ENCODE measurements at places on chromosomes 5 and 9.

DNA sequence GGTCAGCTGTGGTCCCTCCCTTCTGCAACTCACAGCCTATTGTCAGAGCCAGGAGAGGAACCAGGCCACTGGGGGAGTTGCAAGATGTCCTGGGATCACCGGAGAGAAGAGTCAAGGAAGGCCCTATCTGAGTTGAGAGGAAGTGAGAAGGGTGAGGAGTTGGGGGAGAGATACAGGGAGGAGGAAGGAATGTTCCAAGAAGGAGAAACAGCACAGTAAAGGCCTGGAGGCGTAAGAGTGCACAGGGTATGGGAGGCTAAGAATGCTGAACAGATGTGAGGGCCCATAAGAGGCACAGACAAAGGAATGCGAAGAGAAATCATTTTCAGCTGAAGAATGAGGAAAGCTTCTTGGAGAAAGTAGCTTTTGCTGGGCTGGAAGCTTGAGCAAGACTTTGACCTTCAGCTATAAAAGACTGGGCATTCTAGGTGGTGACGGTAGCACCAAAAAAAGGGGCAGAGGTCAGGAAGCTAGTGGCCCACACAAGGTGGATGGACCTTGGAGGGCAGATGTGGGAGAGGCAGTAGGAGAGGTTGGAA, 21.6 kb upstream of the CSF1R start:
- no peak for DNase-seq

DNA sequence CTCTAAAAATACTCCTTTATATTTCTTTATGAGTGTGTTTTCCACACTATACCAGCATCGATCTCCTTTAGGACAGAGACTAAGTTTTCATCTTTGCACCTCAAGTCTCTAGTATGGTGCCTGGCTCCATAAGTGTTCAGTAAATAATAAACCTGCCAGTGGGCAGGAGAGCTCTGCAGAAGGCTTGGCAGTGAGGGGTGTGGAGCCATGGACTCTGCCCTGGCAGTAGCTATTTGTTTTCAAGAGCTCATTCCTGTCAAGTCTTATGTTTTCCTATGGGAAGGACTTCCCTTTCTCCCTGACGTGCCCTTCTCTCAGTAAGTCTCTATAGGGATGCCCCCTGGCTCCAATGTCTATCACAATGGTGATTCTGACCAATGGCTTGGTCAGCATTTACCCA, 252.2 kb downstream of the PIK3R1 start:
- DNase-seq: no peak

DNA sequence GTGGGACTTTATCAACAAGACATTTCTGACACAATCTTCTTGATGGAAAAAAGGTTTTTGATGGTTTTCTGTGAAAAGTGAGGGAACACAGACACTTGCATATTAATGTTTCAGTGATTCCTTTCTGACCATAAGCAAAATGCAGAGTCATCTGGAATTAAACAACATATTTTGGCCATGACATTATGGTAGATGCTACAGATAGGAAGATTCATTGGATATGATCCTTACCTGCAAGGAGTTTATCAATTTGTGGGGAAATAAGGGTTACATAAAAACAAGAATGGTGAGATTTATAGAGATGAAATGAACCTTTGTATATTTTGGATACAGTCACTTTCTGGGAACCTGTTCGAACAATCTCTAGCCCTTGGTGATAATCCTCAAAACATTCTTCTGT, 155.3 kb upstream of the GNA14 start:
- no peak for DNase-seq

- DNase-seq: no peak
These were observed 262.1 kb downstream of the ENC1 start for GRCh38 chr5:74378464-74378863.

DNA sequence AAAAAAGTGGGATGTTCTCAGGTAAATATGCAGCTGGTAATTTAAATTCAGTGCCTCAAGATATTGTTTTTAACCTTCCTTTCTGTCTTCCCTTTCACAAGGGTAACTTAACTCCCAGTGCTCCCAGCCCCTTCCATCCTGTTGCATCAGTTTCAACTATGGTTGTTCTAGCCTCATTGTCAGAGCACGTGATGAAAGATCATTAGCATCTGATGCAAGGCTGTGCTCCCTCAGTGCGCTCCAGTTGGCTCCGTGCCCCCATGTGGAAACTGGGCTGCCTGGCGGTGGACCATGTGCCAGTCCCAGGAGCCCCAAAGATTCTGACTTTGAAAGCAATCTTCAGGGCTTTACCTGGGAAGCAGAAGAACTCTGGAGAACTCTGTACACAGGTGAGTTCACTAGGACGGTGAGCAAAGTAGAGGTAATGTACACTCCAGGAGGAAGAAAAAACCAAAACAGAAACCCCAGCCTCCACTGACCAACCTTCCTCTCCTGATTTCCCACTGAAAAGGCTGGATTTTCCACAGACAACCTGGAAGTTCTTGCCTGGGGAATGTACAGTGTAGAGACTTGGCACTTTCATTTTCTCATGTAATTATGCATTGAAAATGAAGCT, 96.9 kb downstream of the SLC1A3 start:
- DNase-seq: no peak

DNA sequence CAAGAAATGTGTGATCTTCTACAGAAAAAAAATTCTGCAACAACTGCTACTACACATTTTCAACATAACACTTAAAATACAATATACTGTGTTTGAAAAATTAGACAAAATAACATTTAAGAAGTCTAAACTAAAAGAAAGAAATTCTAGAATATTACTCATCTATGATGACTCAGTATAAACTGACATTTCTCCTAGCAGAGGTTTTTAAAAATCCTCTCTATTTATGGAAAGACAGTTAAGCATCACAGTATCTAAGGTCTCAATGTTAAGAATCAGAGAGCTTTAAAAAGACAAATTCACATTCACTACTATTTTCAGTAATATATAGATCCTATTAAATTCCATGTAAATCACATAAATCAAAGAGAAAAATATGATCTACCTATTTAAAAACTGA, 61.3 kb downstream of the NR2F1-AS1 start:
- DNase-seq: no peak

- DNase-seq: no peak
These were observed 66.8 kb upstream of the ITGA2 start for GRCh38 chr5:52922384-52922783.

GRCh38 chr5:32597041-32597629, 11.8 kb downstream of the SUB1 start:
- DNase-seq: no peak

- no peak for DNase-seq
These were observed 75.3 kb downstream of the SLC1A3 start for GRCh38 chr5:36681711-36682110.

DNA sequence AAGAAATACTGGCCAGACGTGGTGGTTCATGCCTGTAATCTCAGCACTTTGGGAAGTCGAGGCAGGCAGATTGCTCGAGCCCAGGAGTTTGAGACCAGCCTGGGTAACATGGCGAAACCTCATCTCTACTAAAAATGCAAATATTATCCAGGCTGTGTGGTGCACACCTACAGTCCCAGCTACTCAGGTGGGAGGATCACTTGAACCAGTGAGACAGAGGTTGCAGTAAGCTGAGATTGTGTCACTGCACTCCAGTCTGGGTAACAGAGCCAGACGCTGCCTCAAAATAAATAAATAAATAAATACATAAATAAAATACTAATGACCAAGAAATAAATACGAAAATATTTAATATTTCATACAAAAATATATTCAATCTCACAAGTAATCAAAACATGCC, 18.8 kb downstream of the KLF9 start:
- no peak for DNase-seq

- DNase-seq: no peak
These were observed 27.7 kb downstream of the KCTD16 start for GRCh38 chr5:144198386-144198785.

DNA sequence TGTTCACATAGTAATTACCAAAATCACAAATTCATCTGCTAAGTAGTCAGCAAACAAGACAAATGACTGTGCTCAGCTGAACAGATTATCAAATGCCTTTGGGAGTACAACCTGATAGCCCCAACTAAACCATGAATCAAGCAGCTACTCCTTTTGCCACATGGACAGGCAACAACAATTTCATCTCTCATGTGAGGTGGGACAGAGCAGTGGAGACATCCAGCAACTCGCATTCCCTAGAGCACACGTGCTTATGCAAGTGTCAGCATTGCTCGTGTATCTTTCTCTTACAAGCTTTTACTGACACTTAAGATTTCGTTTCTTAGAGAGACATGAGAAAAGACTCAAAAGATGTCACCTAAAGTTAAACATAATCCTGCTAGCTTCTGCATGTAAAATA, 42.7 kb upstream of the PPP2R2B start:
- no peak for DNase-seq

DNA sequence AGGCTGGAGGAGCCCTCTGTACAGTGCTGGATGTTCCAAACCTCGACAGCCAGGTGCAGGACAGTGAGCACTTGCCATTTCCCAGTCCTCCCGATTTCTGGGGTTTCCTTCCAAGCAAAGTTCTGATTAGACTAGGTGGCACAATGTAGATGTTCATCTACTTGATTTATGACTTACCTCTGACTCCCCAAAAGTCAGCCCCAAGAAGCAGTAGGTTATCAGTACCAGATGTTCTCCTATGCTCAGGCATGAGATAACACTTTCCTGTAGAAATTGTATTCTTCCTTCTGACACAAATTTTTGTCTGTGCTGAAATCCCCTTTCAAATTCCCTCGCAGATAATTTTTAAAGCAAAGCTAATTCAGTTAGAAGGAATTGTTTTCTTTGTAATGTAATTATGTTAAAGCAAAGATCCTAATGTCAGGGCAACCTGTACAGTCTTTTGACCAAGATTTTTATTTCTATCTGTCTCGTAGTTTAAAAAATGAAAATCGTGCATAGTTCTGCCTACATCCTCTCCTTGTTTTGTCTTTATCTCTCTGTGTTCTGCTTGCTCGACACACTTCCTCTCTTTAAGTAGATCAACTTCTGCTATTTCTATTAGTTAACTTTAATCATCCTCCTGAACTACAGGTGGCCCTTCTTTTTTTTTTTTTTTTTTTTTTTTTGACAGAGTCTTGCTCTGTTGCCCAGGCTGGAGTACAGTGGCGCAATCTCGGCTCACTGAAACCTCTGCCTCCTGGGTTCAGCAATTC, 102.4 kb upstream of the PJA2 start:
- DNase-seq: no peak

DNA sequence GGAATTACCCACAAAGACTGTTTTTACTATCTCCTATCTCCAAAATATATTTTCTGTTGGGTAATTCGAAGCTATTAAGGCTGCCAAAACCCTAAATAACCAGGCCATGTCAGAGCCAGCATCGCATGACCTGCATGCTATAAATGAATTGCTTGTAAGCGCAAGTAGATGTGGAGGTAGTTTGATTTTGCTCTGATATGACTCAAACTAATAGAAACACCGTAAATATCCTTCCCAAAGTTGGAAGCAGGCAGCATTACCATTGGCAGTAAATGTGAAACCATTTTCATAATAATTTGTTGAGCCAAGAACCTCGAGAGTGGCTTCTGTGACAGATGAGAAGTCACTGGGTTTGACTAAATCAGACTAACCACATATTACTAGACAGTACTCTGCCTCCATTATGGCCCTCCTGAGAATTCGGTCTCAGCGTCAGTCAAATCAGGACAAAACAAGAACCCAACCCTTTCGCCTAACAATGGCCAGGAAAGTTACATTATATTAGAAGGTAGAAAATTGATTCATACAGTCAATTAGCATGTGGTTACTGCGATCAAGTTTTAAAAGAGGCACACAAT, 289.8 kb downstream of the SPOCK1 start:
- no peak for DNase-seq

DNA sequence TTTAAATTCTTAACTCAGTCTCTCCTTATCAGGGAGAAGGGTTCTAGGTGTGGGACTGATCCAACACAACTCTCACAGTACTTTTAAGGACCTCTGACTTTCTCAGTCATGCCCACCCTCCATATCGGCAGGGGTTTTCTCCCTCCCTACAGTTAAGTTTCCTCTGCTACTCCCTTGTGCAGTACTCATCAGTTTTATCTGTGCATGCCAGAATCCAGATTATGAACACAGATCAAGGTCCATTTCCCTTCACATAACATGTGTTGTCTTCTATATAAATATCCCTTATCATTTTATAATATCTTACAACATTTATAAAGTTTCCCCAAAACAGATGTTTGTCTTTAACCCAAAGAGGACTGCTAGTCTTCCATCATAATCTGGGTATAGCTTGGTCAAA, 986.5 kb upstream of the ARRDC3 start:
- DNase-seq: no peak

- no peak for DNase-seq
These were observed 215.1 kb downstream of the SH3GL2 start for GRCh38 chr9:17793713-17794622.

- no peak for DNase-seq
These were observed 25.1 kb downstream of the ARHGAP26 start for GRCh38 chr5:142795251-142795650.

DNA sequence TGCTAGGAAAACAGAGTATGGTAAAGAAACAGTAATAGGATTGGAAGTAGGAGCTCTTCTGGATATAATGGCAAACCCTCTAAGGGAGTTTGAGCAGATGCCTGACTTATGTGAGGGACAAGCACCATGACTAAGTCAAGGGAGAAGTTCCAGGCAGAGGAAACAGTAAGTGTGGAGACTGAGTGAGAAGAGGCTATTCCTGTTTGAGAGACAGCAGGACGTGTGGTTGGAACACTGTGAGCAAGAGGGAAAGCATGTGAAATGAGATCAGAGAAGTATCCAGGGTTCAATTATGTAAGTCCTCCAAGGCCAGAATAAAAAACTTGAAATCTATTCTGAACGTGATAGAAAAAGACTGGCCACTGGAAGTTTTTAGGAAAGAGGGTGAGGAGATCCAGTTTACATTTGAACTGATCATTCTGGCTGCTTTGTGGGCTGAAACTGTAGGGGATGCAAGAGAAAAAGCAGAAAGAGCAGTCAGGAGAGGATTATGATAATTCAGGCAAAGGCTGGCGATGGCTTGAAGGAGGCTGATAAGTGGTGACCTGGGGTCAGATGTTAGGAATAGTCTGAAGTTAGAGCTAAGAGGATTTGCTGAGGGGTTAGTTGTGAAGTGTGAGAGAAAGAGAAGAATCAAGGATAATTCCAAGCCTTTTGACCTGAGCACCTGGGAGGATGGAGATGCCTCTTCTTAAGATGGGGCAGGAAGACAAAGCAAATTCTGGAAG, 19.2 kb downstream of the DMAC1 start:
- DNase-seq: no peak

- no peak for DNase-seq
These were observed 82.4 kb downstream of the ZNF618 start for GRCh38 chr9:113958556-113958955.

DNA sequence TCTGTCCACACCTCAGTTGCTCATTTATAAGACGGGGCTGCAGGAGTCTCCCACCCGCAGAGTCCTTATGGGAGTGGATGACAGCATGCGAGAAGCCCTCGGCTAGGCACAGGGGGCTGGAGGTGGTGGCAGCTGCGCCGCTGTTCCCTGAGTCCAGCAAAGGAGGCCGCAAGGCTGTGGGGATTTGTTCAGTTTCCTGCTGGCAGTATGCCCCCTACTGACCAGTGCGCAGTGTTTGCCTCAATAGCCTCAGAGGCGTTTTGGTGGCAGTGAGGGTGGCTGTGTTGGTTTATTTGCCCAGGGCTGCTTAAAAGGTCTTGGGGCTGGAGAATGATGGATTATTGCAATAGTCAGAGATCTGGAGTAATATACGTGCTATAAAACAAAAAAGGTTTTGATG, 176.3 kb upstream of the OTULINL start:
- DNase-seq: no peak

- peak; percentile 29 for DNase-seq
These were observed 962 bp upstream of the NR6A1 start for GRCh38 chr9:124771867-124772679.

Measured in CD4-positive, alpha-beta T cell treated with Interleukin-15 for 4 hours (primary cell).